ENCODE measurements at places on chromosomes 2 and 18.

- no peak for DNase-seq
Observed at GRCh38 chr2:128282246-128282975, 36.3 kb downstream of the HS6ST1 start.

DNA sequence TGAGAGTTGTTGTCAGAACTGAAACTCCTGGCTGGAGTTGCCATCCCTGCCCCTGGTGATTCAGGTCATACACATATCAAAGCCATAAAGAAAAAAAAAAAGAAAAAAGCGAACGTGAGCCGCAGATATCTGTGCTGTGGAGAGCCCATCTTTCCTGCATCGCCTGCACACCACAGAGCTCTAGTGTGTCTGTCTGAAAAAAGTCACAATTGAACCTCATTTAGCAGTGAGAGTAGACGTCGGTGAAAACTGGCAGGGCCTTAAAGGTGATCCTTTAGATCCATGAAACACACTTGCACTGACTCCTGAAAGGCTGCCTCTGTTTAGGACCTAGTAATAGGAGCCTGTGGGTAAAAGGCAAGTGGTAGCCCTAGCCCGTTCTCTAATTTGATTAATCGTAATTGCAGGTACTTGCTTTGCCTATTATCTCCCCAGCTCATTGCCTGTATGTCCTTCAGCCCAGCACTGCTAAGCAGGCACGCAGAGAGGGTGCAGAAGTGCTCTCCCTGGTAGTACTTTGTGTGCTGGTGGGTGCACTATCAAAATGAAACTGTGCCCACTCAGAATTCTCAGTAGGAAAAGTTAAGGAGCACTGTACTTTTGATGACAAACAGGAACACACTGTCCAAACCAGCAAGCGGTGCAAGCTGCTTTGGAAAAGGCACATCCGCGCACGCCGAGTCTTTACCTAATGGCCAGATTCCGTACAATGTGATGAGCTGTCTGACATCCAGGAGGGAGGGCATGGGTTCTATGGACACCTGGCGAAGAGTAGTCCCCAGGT lies 103.5 kb upstream of the ASB18 start:
- DNase-seq: no peak

DNA sequence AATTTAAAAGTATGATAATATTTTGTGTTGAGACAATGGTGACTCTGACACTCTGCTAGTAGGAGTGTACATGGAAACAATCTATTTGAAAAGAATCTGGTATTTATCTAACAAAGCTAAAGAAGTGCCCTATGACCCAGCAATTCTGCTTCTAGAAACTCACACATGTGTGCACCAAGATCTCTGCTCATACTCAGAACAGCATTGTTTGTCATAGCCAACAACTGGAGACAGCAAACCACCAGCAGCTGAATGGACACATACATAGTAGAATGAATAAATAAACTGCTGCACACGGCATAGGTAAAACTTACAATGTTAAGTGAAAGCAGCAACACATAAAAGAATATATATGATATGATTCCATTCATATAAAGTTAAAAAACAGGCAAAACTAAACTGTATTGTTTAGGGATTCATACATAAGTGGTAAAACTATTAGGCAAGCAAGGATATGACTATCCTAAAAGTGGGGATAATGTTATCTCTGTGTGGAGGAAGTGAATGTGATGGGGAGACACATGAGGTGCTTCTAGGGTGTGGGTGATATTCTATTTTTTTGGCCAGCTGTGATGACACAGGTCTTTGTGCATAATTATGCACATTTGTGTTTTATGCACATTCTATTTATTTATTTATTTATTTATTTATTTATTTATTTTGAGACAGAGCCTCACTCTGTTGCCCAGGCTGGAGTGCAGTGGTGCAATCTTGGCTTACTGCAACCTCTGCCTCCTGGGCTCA lies 71.1 kb downstream of the RFTN2 start:
- DNase-seq: no peak

DNA sequence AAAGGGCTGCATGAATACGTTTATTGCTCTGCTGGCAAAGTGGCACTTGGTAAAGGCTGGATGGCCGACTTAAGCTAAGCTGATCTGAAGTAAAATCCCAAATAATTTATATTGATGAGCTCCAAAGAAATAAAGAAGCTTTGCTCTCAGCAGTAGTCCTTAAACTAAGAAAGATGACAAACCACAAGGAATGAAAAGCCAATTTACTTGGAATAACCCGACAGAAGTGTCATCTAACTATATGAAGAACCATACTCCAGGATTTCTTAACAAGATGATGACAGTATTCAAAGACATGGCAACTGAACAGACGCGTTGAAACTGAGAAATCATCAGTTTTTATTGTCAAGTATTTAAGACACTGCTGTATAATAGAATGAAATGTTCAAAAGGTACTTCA lies 294.1 kb downstream of the PDE11A start:
- no peak for DNase-seq

- no peak for DNase-seq
Observed at GRCh38 chr2:233976690-233977294, 59.6 kb downstream of the TRPM8 start.

- no peak for DNase-seq
Observed at GRCh38 chr18:31100436-31101182, 1.6 kb downstream of the DSC2 start.

GRCh38 chr2:23207871-23208270 lies 177.1 kb upstream of the KLHL29 start:
- no peak for DNase-seq

- no peak for DNase-seq
Observed at GRCh38 chr2:133633881-133634409, 65.7 kb upstream of the NCKAP5 start.

DNA sequence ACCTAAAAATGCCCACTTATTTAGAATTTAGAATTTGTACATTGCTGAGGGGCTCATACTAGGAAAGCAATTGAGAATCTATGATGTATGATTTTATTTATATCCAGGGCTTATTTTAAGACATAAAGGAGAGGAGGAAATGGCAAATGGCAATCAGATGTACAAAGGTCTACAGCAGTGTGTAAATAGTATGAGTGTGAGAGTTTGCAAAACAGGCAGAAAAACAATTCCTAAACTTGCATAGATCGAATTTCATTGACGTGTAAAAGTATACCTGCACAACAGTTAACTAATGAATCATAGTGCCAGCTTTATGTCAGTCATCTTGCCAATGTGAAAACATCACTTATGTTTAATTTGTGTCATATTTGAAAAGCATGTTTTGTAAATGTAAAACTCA lies 718.7 kb upstream of the GCFC2 start:
- no peak for DNase-seq

- DNase-seq: no peak
Observed at GRCh38 chr2:64522843-64523428, 1.2 kb upstream of the AFTPH start.

GRCh38 chr18:21183670-21184069 lies 58.4 kb upstream of the GREB1L start:
- DNase-seq: no peak

DNA sequence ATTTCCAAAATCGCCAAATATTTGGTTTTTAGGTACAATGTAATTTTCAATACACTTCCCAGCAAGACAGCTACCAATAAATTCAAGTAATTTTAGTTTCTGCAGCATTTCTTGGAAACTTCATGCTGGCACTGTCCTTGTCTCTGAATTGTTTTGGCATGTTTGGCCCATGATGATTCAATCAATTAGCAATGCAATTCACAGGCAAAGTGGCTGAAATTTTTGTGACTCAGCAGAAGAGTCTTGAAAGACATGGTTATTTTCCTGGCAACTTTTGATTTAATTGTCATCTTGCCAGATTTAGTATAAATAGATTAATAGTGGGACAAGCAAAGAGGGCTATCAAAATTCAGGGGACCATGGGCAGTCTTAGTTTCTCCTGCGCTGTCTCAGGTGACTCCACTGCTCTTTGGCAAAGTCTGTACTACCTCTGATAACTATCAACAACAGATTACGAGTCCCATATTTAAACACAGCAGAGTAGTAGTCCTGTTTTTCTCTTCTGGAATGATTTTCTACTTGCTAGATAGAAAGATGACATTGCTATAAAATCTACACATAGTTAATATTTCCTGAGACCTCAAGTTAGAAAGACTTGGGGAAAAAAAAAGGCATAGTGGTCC lies 88.9 kb upstream of the CYP26B1 start:
- DNase-seq: no peak

DNA sequence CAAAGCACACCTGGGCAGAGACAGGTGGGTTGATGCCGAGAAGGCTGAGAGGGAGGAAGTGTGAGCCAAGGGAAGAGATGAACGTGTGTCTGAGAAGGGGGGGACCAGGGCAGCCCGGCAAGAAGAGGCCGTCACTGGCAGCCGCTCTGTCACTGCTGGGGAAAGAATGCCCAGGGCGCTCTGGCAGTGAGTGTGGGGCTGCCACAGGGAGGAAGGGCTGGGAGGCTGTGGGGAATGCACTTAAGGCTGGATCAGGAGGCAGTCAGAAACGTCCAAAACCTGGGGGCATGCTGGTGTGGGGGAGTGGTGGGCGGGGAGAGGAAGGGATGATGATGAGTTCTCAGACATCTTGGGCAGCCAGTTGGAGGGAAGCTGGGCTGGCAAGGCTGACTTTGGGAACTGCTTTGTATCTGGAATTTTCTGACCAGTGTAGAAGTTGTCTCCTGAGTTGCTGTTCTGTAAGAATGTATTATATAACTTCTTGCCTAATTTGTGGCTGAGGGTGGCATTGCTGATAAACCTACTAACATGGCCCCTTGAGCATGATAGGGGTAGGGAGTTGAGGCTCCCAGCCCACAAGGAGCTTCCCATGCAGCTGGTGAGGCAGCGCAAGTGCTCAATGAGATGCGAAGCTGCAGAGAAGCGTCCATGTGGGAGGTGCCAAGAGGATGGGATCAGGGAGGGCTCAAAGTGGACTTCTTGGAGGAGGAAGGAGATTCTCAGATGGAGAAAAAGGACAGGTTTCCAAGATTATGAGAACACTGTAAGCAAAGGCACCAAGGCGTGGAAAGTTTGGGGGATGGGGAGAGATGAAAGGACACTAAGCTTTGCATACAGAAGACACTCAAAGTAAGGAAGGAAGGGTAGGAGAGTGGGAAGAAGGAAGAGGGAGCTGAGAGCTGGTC lies 185.1 kb upstream of the HAAO start:
- no peak for DNase-seq

GRCh38 chr2:149715005-149715592 lies 127.5 kb upstream of the MMADHC start:
- no peak for DNase-seq

DNA sequence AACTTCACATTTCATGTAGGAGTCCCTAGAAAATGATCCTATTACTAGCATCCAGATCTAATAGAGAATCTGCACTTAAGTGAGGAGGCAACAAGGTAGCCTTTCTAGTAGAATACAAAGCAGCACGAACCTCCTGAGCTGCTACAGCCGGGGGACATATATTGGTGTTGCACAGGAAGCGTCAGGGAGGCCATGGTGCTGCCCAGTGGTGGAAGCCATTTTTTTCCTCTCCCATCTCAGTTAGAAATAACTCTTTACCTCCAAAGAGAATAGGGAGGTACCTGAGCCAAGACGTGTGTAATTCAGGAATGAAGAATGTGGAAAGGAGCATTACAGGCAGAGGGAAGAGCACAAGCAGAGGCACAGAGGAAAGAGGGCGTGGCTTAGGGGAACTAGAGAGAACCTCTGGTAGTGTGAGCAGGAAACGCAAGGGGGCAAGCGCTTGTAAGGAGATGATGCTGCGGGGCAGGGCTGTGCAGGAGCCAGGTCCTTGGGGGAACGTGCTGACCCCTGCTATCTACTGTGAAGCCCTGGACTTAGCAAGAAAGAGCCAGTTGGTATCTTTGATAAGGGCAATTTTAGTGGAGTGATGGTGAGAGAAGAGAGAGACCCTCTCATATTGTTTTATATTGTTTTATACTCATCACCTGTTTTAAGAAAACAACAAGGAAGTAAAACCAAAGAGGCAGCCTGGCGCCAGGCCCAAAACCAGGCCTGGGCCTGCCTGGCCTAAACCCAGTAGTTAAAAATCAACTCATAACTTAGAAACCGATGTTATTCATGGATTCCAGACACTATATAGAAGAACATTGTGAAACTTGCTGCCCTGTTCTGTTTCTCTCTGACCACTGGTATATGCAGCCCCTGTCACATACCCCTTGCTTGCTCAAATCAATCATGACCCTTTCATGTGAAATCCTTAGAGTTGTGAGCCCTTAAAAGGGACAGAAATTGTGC lies 50.0 kb upstream of the TTC39C start:
- no peak for DNase-seq

DNA sequence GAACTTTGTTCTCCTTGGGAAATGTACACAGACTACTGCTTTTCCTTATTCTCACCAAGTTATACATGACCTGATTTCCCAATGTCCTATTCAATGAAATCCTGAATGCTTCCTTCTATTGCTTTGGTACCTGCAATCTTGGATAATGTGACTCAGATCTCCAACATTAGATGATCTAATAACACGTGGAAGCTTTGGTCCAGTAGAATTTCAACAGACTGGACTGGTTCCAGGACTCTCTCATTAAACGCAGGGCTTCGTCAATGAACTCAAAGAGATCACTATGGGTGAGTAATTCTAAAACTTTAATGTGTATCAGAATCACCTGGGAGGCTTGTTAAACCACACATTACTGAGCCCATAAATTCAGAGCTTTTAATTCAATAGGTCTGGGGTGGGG lies 413.6 kb upstream of the KCNH7 start:
- DNase-seq: no peak

GRCh38 chr2:173264603-173265366 lies 89.9 kb upstream of the CDCA7 start:
- no peak for DNase-seq

- no peak for DNase-seq
Observed at GRCh38 chr2:142065700-142066099, 65.1 kb downstream of the LRP1B start.

DNA sequence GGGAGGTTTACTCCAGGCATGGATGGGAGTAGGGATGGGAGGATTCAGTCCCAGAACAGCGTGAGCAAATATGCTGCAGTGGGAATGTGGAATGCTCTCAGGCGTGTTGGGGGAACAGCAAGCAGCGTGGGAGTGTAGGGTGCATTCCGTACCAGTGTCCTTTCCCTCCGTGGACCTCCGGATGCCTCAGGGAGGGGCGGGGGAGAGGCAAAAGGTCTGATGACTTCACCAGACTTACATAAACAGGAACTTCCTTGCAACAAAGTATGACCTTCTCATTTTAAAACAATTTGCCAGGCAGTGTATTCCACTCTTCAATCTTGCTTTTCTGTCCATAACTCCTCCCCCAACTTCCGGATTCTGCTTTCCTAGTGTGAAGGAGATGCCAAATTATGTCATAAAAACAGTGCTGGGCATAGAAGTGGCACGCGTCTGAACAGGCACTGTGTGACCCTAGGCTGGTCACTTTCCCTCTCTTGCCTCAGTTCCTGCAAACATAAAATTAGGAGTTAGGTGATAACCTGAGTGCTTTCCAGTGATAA lies 36.9 kb downstream of the RPL37A start:
- no peak for DNase-seq

DNA sequence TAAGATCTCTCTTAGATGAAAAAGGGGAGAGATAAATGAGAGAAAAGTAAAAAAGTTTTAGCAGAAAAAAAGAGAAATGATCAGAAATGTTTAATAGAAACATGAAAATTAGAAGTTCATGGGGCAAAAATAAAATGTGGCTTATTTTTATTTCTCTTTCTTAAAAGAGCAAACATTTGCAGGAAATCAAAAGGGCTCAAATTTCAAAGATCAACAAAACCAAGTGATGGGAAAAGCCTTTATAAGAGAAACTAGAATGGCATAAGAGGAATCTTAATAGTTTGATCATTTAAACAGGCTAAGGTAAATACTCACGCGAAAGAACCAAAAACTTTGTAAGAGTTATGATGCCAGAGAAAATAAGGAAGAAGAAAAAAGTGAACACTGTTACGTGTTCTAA lies 23.3 kb upstream of the DAW1 start:
- DNase-seq: no peak
